Activated CD4-positive, alpha-beta T cell treated with anti-CD3 and anti-CD28 coated beads, Interleukin-10, Interleukin-2, amounts not matched to agents 100 ng/mL and 50 ng/mL, durations not matched to agents 16 hours and 8 hours (primary cell): ENCODE measurements at places on chromosomes 5 and 9.

DNA sequence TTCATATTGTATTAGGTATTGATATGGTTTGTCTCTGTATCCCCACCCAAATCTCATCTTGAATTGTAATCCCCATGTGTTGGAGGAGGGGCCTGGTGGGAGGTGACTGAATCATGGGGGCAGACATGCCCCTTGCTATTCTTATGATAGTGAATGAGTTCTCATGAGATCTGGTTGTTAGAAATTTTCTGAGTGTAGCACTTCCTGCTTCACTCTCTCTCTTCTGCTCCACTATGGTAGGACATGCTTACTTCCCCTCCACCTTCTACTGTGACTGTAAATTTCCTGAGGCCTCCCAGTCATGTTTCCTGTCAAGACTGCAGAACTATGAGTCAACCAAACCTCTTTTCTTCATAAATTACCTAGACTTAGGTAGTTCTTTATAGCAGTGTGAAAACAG lies 187.4 kb upstream of the SLC24A2 start:
- peak; percentile 88 for DNase-seq

- DNase-seq, result no peak
These were observed 70.4 kb downstream of the ARRDC3 start for GRCh38 chr5:91312698-91313097.

DNA sequence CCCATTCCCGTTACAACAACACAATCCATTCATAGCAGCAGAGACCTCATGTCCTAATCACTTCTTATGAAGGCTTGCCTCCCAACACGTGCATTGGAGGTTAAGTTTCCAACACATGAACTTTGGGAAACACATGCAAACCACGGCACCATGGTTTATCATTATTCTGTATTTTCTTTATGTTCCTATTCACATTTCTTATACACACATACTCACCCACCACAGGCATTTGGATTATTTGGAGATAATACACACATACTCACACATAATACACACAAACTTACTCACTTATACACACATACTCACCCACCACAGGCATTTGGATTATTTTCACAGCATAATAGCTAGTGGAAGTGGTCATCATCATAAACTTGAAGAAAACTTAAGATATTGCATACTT lies 75.6 kb downstream of the C7 start:
- DNase-seq, result no peak

DNA sequence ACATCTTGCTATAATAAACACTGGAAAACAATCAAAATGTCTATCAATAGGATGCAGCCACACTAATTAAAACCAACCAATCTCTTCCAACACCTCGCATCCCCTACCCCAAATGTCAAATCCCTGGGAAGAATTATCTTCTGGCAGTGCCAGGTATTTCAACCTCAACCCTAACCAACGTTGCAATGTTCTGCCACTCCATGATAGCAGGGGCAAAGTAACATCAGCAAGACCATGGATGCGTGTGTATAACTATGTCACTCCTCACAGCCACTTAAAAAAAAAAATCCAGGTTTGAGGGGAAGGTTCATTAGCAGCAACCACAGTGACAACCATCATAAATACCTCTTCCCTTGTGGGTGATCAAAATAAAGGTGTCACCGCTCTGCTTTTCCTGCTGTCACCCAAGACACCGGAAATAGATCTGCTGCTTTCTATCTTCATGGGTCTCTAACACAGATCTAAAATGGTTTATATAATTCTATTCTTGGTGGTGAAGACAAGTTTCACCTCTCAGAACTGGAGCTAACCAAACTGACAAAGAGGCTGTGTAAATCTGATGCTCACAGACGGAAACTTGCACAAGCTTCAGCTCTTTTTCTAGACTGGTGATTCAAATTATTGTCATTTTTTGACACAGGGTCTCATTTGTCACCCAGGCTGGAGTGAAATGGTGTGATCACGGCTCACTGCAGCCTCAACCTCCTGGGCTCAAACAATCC lies 9.9 kb downstream of the HSPA9 start:
- DNase-seq, result peak; percentile 44

GRCh38 chr9:136259836-136260235 lies 14.2 kb upstream of the QSOX2 start:
- no peak for DNase-seq

GRCh38 chr5:77180167-77181081 lies 30.1 kb upstream of the PDE8B start:
- DNase-seq, result no peak

DNA sequence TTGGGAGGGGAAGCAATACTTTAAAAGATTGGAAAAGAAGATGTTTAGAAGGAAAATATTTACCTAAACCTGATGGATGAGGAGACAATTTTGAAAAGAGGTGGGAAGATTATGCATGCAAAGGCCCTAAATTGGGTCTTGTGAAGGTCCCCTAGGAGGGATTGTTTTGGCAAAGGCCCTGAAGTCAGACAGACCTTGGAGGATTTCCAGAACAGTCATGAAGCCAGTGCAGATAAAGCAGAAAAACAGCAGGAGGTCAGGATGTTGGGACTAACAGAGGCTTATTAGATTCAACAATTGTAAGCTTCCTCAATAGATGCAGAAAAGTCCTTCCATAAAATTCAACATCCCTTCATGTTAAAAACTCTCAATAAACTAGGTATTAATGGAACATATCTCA lies 361.0 kb upstream of the CDH6 start:
- no peak for DNase-seq
